ENCODE measurements at places on chromosomes 7 and 10.
A peak's percentile ranks its signal among the peaks of the same experiment; 100 is the strongest.

GRCh38 chr7:116316838-116317628, 106.7 kb downstream of the TES start:
- no peak for DNase-seq

DNA sequence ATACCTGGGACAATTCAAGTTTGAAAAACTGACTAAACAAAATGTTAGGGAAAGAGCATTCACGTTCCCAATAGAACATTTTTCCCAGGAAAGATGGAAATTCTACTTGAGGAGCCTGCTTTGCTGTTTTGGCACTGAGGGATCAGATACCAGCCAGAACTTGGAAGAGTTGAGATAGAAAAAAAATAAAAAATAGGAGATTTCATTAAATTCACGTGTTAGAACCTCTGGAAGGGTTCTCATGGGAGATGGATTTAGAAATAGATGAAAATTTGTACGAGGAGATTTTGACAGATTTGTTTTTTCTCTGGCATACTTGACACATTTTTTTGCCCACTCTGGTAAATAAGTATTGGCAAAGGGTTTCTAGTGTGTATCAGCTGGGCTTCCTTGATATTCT, 63.7 kb downstream of the CELF2 start:
- DNase-seq, result no peak

DNA sequence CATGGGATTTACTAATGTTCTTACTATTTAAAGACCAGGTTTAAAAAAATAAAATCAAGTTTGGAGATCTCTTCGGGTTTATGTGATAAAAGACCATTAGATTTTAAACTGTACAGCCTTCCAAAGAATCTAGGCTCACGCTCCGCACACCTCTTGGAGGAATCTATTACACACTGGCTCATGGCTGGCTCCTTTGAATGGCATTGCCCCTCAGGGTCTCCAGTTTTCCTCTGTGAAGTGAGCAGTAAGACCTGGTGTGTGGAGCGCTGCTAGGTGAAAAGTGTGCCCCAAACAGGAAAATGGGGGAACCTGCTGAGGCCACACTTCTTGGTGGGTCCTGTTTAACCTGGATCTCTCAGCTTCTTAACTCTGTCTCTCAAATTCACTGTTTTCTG, 142.3 kb downstream of the KAT6B start:
- DNase-seq, result no peak

DNA sequence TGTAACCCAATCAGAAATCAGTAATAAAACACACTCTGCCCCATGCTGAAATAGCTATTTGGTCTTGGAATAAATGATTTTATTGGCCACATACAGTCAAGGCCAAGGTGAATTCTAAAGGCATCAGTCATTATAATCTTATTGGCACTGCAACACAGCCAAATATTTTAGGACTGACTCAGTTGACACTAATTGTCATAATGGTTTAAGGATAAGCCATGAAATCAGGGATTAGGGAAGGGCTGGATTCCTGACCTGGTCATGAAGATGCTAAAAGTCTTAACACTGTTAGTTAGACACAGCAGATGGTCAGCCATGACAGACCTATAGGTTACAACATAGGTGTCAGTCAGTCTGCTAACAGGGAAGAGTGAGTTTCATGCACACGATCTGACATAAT, 330.3 kb upstream of the NPSR1 start:
- no peak for DNase-seq

GRCh38 chr7:124649397-124650014, 116.1 kb downstream of the GPR37 start:
- DNase-seq, result no peak

DNA sequence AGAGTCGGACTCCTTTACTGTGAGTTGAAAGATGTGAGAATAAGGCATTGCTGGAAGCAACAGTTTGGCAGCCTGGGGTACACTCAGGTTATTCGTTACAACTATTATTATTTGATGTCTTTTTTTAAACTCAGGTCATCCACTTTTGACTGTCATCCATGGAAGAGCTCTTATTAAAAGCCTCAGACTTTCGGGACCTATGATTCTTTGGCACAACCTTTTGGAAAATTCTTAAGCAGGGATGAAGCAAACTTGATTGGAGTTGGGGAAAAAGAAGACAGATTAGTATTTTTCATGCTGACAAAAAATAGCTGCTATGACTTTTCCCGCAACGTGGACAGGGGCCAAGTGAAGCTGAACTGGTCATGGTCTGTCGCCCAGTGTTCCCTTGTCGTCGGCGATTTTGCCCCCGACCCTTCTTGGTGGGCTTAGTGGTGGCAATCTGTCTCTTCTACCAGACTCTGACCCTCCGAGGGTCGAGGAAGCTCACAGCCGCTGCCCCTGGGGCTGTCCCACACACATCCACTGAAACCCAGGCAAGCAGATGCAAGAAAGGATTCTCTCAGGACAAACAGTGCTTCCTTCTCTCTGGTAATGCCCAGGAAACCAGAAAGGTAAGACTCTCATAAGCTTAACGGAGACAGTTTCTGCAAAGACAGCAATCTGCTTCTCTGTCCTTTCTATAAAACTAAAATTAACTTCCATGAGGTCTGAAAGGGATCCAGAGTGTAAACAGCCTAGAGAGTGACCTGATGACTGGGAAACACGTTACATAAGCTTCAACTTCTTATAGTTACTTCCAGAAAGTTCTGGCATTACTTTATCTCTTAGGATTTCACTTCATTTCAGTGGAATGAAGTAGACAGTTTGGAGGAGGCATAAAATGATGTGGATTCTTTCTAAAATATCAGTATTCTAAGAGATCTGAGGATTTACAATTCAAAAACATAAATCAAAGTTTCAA, 1.0 kb downstream of the CPED1 start:
- no peak for DNase-seq

- DNase-seq, result no peak
Measured at GRCh38 chr10:49083261-49083660, 32.1 kb downstream of the VSTM4 start.

GRCh38 chr10:86155054-86155921, 211.3 kb downstream of the GRID1 start:
- no peak for DNase-seq

DNA sequence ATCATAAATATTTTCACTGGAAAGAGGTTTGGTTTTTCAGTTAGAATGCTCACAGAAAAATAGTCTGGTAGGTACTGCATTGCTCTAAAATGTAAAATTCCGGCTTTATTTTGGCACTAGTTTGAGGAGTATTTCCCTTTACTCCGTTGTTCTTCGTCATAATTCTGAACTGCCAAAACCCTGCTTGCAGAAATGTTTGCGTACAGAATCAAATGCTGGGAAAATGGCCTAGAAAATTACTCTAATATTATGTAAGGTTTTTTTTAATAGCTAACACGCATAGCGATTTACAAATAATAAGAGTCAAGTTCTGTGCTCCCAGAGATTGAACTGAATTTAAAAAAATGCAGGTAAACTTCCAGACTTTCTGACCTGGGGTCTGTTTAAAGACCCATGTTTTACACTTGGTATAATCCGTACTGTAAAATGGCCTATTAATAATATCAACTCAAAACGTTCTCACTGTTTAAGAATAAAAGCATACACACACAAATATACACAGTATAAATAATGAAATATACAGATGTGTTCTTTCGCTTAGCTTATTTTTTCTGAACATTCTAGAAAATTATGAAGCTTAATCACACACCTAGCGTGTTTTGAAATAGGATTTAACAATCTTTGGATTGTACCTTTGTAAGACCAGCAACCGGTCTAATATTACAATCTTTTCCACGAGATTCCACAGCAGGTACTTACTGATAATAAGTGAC, 23.5 kb upstream of the ANLN start:
- DNase-seq, result no peak

GRCh38 chr7:73972614-73973013, 55.4 kb upstream of the ELN start:
- no peak for DNase-seq

DNA sequence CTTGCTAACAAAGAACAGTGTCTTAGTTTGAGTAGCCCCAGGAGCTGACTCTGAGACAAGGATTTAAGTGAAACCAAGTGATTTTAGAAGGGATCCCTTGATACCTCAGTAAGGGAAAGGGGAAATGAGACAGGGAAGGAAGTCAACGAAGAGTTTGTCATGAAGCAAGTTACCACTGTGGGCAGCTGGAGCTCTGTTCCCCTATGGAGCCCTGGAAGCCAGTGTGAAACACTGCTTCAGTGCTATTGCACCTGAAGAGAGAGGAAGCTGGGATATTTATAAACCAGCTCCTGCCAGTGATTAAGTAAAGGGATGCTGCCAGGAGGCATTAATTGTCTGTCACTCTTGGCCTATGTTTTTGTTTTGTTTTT, 58.9 kb upstream of the WAPL start:
- no peak for DNase-seq

DNA sequence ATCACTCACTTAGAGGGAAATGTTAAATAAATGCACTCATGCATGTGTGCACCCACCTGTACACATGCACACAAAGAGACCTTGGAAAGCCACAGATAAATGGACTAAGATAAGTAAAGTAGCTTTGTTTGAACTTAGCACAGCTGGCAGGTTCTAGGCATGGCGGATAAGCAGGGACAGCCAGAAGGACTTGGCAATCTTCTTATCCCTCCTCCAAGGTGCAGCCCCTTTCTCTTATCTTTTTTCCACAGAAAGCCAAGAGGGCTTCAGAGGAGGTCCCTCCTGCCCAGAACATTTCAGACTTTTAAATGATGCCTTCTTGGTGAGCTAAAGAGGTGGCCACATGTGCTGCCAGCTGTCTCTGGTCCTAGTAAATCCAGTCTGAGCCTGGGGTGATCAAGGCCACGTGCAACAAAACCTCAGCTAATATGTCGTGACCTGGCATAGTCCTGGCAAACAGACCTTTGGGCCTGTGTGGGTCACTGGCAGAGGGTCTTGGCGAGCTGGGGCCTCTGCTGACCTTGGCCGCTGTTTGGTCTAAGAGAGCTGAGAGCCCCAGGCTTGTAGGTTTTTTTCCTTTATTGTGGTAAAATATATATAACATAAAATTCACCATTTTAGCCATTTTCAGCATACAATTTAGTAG, 43.2 kb upstream of the SLC35B4 start:
- DNase-seq, result no peak

- no peak for DNase-seq
Measured at GRCh38 chr10:88991899-88992320, 1.3 kb downstream of the FAS start.

DNA sequence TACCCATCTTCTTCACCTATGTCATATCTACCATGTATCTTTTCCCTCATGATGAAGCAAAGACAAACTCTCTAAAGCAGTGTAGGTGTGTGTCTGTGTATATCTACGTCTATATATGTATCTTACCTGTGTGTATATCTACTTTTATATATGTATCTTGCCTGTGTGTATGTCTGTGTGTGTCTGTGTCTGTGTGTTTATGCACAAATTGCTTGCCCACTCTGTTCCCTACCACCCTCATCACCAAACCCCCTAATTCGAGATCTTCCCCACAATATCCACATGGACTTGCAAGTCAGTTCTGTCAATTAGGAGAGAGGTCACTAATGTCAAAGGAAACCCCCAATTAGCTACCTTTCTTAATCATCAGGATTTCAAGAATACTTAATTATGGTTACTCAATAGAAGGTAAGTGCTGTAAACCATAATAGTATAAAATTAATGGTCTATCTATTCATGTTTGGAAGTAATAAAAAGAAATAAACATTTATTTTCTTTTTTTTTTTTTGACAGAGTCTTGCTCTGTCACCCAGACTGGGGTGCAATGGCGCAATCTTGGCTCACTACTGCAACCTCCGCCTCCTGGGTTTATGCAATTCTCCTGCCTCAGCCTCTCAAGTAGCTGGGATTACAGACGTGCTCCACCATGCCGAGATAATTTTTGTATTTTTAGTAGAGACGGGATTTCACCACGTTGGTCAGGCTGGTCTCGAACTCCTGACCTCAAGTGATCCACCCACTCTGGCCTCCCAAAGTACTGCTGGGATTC, 43.6 kb downstream of the ANKRD61 start:
- no peak for DNase-seq

- DNase-seq, result no peak
Measured at GRCh38 chr10:90722832-90723231, 135.0 kb downstream of the HTR7 start.

- DNase-seq, result no peak
Measured at GRCh38 chr7:84191842-84192241, 2.7 kb downstream of the SEMA3A start.

DNA sequence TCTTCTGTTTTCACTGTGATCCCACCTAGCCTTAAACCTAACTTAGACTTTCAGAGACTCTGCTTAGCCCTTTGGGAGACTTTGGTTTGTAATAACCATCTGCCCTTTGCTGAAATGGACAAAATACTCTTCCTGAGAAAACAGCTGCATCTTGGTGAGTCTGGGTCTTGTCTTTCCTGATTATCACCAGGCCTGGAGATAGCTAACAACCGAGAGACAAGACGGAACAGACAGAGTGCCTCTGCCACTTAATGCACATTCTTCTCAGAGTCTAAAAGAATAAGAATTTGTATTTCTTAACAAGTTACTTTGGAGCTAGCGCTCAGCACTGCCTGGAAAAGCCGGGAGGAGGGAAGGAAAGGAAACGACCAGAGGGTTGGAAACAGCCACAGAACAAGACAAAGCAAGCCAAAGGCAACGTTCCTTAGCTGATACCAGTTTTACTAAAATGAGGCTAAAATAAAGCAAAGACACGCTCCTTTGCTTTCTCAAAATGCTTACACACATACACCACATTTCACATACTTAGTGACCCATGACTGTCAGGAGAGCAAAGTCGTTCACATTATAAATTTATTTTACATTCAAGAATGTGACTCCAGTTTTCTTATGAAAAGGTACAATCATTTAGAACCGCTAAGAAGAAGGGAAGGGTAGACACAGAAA, 70.3 kb upstream of the DGKI start:
- DNase-seq, result no peak

GRCh38 chr10:124417895-124418725, 613 bp downstream of the OAT start:
- DNase-seq, result peak; percentile 21

DNA sequence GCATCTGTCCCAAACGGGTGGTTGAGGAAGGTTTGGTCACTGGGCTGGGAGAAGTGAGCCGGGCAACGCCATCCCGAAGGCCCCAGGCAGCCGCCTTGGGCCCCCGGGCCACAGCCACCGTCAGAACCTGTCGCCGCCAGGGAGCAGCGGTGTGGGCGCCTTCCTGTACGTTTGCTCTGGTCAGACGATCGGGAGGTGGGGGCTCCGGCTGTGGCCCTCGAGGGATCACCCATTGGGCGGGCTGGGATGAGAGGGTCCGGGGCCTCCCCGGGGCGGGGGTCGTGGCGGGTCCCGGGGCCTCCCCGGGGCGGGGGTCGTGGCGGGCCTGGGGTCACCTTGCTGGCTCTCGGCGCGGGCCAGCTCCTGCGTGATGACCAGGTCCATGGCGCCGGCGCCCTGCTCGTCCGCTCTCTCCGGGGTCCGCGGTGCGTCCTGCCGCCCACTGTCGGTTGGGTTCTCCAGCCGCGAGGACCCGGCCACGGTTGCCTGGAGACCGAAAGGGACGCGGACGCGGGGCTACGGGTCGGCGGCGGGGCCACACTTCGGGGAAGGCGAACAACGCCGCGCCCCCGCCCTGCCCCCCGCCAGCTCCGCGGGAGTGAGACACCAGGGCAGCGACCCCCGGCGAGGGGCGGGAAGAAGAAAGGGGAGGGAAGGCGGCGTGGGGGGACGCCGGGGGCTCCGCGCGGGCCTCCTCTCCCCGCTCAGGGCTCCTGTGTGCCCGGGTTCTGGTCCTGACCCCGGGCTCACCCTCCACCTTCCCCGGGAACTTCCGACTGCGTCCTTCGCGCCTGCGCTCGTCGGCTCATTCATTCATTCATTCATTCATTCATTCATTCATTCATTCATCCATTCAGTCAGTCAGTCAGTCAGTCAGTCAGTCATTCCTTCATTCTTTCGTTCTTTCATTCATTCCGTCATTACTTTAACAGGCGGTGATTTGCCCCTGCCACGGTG, at the start of gene CFAP46:
Gene CFAP46, minus strand, starts transcription at position 470 of the 957 bp plus-strand sequence. Its CDS starts 86 bp downstream, at position 384.
- no peak for DNase-seq

GRCh38 chr7:81865754-81866153, 95.9 kb upstream of the HGF start:
- no peak for DNase-seq

Measured in stimulated activated CD4-positive, alpha-beta T cell treated with anti-CD3 and anti-CD28 coated beads, Interleukin-15, amount 100 ng/mL, for 1 hour (primary cell).